ENCODE measurements at places on chromosomes 4 and X.

GRCh38 chr4:84495794-84496261, 3.3 kb downstream of the NKX6-1 start:
- no peak for DNase-seq

GRCh38 chr4:26468977-26469376, 21.3 kb downstream of the CCKAR start:
- no peak for DNase-seq

- DNase-seq: no peak
These were observed 163.2 kb upstream of the FAM9B start for GRCh38 chrX:9196961-9197640.

GRCh38 chr4:7631288-7632014, 196.7 kb upstream of the PSAPL1 start:
- DNase-seq: no peak

DNA sequence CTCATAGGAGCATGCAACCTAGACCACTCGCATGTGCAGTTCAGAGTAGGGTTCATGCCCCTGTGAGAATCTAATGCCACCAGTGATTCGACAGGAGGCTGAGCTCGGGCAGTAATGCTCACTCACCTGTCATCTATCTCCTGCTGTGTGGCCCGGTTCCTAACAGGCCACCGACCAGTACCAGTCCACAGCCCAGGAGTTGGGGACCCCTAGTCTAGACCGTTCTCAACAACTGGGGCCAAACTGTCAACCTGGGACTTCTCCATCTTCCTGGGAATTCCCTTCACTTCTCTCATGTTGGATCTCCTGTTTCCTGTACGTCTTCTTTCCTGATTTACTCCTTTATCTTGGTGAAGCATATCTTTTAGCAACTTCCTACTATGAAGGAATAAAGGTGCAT, 79.4 kb upstream of the HELT start:
- DNase-seq: no peak

DNA sequence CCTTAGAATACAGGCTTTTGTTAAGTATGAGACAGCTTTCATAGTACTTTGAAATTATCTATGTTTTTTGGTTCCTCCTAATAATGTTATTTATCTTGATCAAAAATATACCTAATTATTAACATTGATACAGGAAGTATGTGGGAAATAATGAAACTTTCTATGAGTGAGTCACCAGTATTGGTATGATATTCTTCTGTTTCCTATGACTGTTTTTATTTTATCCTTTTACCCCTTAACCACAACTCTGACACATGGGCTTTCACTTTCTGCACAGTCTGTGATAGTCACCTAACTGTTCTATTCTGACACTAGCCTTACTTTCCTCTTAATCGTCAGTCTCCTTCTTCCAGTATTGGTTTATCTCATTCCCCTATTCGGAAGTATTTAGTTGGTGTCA, 4.7 kb downstream of the THAP9 start:
- DNase-seq: no peak

DNA sequence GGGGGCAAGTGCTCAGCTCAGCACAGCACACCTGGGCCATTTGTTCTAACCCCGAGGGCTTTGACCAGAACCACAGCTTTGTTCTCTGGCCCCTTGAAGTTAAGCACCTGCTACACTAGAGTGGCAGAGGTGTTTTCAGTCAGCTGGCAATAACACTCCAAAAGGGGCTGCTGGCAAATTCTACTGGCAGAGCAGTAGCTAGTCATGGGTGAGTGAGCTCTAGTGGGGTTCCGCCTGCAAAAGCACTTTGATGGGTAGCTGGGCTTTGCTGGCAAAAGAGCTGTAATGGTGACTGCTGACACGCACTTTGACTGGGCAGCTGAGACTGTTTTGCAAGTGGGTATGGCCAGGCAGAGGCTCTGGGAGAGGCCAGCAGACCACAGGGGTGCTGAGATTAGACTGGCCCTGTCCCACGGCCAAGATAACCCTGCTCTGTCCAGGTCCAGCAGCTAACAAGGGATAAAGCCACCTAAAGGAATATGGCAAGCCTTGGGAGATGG, 65.2 kb upstream of the TENT5D start:
- DNase-seq: no peak

GRCh38 chr4:174933083-174933482, 14.9 kb downstream of the ADAM29 start:
- no peak for DNase-seq

DNA sequence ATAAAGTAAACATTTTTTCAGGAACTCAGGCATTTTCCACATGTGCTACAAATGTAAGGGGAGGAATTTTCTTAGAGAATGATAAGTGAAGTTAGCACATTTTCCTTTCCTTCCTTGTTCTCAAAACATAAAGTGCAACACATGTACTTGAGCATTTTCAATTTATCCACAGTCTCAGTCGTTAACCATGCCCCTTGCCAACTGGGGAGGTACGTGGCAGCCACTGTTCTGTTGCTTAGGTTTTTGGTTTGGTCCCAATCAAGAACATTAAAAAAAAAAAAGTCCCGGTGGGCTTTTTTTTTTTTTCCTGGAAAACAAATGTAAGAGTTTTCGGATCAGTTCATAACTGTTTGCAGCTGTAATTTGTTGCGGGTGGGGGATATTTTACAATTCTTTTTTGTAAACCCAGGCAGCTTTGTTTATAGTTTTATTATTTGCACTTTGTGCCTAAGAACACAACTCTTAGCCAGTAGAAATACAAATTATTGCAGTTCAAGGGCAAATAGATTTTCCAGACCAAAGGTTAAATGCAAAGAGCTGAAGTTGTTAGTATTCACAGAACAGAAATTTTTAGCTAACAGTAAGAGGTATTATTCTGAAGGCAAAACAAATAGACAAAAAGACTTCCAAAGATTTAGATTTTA, 112.1 kb upstream of the NAP1L5 start:
- DNase-seq: no peak

DNA sequence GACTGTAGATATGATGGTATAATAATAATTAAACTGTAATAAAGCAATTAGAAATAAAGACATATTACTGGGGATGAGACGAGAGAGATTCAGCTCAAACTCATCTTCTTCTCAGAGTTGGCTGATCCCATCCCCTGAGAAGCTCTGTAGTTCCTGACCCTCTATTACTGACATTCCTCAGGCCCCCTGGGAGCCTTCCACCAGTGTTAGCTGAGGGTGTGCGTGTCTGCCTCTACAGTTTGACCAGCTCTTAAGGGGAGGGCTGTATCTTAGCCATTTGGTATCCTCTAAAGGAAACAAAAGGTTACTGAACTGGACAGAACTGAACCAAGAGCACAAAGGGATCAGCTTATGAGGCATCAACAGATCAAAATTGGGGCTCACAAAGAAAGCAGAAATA, 11.2 kb downstream of the FHDC1 start:
- DNase-seq: no peak

DNA sequence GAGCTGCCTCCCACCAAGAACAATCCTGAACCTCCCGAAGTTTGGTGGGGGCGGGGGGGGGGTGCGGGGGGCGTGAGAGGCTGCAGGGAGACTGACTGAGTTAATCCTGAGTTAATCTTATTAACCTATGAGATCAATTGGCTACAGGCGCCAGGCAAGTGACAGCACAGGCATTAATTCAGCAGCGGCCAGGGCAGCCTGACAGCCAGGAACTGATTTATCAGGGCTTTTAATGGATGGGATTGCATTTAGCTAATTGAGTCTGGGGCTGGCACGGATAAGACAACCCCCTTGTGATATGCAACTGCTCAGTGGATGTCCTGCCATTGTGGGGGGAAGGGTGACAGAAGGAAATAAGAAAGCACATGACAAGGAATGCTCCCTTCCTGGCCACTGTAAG, 16.3 kb downstream of the RTL5 start:
- DNase-seq: no peak

DNA sequence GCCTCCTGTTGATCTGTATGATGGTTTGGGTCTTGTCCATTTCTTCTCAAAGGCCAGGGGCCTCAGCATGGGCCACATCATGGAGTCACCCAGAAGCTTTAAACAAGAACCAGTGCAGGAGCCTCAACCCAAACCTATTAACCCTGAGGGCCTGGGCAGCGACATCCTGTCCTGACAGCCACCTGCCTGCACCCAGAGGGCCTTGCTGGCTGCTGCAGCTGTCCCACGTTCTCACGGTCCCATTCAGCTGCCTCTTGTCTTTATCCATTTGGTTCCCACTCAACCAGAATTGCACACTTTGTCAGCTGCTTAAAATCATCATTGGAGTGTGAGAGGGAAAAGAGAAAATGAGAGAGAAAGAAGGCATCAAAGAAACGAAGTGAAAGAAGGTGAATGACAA, 21.6 kb downstream of the C4orf50 start:
- DNase-seq: no peak

DNA sequence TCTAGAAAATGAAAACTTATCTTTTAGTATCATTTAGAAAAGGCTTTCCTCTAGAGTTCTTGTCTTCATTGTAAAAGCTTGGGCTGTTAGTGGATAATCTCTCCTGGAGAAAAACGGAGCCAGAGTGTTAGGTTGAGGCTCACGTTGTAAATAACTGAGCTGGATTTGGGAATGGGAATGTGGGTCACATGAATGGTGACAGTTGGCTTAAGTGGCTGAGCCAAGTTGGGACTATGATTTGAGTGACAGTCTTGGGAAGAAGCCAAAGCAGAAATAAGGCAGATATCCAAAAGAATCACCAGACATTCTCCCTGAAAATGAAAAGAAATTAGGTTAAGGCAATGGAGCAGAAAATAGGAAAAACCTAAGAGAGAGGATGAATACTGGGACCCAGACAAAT, 33.6 kb upstream of the PDGFC start:
- DNase-seq: no peak

- no peak for DNase-seq
These were observed 196.4 kb upstream of the GPC4 start for GRCh38 chrX:133611676-133612075.

GRCh38 chr4:68288393-68288740, 42.9 kb upstream of the TMPRSS11B start:
- DNase-seq: no peak

DNA sequence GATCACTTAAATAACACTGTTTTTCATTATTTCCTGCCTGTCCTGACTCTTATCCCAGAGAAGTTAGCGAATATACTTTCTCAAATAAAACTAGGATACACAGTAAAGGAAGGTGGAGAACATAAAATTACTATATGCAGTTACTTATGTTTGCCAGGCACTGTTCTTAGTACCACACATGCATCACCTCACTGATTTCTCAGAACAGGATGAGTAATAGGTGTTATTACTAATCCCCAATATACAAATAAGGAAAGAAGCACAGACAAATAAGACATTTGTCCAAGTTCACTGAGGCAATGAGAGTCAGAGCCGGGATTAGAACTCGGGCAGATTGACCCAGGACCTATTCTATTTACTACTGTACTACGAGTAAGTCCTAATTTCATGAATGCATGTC, 91.7 kb downstream of the CORIN start:
- DNase-seq: no peak

DNA sequence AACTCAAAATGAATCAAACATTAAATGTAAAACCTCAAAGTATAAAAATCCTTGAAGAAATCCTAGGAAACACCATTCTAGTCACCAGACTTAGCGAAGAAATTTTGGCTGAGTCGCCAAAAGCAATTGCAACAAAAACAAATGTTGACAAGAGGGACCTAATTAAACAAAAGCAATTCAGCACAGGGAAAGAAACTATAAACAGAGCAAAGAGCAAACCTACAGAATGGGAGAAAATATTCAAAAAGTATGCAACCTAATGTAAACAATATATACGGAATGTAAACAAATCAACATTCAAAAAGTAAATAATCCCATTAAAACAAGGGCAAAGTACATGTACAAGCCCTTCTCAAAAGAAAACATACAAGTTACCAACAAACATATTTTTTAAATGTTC, 974.7 kb downstream of the TRAM1L1 start:
- DNase-seq: no peak

GRCh38 chr4:138798404-138798803, 217.2 kb upstream of the NOCT start:
- no peak for DNase-seq

DNA sequence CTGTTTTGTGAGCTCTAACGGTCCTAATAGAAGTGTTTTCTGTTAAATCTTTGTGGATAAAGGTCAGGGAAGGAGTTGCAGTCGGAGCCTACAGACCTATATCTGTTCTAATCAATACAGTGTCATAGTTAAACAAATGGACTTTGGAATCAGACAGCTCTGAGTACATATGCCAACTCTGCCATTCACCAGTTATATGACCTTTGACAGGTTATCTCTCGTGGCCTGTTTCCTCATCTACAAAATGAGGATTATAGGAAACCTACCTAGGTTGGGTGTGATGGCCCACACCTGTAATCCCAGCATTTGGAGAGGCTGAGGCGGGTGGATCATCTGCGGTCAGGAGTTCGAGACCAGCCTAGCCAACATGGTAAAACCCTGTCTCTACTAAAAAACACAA, 89.7 kb downstream of the MID1IP1 start:
- no peak for DNase-seq

- DNase-seq: no peak
These were observed 66.1 kb downstream of the NHSL2 start for GRCh38 chrX:71976753-71977152.

- DNase-seq: no peak
These were observed 4.0 kb upstream of the CDKL2 start for GRCh38 chr4:75634281-75634680.

DNA sequence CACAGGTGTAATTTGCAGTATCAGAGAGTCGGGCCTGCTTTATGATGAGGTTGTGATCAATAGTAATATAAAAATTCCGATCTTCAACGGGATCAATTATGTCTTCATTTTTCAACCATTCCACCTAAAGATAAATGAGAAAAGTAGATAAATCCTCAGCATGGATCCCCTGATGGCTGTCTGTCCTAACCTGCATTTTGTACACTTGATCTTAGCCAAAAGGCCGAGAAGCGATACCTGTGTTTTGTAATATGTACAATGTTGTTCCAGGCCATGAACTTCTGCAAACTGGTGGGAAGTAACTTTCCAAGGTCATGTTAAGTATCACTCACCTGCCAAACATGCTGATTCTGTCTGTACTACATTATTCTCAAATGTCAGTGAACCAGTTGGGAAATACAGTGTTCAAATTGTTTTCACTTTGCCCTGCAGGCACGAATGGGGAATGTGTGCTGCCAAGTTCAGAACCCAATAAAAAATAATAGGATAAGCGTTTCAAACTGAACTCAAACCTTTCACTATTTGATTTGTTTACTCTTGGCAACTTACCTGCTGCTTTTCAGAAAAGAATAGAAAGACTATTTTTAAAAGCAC, 298.1 kb downstream of the UNC5C start:
- no peak for DNase-seq

- DNase-seq: no peak
These were observed 8.7 kb upstream of the SLC25A4 start for GRCh38 chr4:185134307-185134869.

DNA sequence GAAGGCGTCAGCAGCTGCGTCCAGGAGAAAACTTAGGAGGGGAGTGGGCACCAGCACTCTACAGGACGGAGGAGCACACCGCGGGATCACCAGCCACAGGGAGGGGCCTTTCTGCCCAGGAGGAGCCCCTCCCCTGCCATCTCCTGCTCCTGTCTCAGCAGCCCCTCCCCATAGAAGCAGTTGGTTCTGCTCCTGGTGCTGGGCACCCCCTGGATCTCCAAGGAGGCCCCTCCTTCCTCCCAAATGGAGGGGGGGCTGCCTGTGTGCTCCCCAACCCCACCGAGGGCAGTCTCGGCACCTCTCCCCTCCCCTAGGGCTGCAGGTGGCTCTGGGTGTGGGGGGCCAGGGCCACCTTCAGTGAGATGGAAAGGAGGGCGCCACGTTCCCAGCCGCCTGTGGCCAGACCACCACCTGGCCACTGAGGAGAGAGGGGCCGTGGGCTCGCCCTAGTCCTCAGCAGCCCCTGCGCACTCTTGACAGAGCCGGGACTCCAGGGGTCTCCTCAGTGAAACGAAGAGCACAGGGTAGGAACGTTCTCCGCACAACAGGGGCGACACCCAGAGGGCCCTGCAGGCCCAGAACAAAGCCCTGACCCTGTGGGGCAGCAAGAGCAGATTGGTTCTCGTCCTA, 37.8 kb downstream of the CPLX1 start:
- DNase-seq: no peak
